Fibroblast of mammary gland (primary cell): ENCODE measurements at places on chromosomes 6 and 20.
A peak's percentile ranks its signal among the peaks of the same experiment; 100 is the strongest.

DNA sequence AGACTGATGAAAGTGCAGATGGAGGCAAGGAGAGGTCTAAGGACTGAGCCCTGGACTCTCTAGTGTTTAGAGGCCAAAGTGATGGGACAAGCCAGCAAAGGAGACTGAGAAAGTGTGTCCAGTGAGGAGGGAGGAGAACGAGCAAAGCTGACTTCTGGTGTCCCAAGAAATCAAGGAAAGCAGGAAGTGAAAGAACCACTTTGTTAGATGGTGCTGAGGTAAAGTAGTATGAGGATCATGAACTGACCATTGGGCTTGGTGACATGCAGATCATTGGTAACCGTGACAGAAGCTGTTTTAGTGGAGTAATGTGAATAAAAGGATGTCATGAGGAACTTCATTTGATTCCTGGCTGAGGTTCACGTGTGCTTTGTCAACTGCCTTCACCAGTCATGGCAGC is 108.4 kb downstream of the SLX4IP start:
- no peak for DNase-seq

DNA sequence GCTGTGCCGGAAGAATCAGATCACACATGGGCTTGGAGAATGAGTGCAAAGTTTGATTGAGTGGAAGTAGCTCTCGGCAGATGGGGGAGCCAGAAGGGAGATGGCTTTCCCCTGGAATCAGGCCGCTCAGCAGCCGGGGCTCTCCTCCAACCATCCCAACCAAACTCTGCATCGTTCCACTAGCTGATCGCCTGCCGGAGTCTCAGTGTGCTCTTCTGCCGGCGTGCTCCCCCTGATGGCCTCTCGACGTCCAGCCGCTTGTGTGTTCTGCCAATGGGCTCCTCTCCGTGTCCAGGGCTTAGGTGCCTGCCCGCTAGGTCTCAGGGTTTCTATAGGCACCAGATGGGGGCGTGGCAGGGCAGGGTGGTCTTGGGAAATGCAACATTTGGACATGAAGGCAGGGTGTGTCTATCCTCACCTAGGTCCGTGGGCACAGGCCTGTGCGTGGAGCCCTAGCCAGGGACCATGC is 4.9 kb upstream of the BIRC7 start:
- peak; percentile 70 for DNase-seq

- peak; percentile 70 for DNase-seq
Measured at GRCh38 chr6:42661540-42662153, 60.8 kb downstream of the PRPH2 start.

DNA sequence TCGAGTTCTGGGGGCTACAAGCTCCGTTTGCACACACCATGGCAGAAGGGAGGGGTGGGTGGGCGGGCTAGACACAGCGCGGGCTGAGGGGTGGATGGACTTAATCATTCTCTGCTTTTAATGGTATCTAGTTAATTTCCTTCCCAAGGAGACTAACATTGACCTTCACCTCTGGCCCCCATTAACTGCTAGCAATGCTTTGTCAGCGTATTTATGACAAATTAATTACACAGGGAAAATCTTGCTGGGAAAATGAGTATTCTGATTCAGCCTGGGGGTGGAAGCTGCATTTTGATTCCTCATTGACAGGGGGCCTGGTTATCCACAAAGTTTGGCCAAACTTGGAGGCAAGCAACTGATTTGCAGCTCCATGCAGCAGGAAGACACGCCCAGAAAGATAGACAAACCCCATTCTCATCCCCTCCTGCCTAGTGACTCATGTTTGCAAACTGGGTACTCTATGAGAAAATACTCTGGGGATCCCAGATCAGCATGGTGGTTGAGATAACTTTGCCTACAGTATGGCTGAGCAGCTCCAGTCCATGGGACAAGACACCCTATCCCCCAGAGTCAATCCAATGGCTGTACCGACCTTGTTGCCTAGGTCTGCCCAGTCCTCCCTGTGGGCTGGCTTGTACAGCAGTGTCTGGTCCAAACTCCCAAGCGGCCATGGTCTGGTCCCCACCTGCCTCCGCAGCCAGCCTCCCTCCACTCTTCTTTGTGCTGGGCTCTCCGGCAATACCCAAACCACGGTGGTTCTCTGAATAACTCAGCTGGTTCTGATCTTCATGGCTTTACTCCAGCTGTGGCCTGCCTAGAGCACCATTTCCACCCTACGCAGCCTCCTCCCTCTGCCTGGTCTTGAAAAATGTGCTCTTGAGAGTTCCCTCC is 19.7 kb downstream of the ZBP1 start:
- peak; percentile 22 for DNase-seq

DNA sequence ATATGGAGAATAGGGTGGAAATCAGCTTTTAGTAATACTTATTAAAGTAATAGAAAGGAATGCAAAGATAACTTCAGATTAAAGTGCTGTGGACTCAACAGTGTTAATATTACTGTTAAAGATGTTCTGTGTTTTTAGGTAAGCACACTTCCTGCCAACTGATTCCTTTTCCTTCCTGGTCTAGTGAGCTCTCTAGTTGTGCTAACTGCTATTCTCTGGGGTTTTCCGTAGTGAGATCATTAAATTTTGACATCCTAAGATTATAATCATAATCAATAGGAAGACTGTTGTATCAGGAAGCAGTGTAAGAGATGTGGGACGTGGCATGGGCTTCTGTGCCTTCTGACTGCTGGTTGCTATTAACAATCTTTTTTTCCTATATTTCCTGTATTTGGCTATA is 1.2 kb upstream of the TMEM217 start:
- DNase-seq = no peak

DNA sequence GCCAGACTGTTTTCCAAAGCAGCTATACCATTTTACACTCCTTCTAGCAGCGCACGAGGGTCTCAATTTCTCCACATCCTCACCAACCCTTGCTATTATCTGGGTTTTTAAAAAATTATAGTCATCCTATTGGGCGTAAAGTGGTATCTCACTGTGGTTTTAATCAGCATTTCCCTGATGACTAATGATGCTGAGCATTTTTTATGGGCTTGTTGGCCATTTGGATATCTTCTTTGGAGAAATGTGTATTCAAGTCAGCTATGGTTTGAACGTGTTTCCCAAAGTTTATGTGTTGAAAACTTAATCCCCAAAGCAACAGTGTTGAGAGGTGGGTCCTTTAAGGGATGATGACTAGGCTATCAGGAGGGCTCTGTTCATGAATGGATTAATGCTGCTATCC is 6.7 kb downstream of the MCUR1 start:
- no peak for DNase-seq

GRCh38 chr6:98839781-98840361 is 5.5 kb downstream of the POU3F2 start:
- peak; percentile 33 for DNase-seq

- no peak for DNase-seq
Measured at GRCh38 chr6:95175927-95176675, 401.2 kb upstream of the MANEA start.

GRCh38 chr20:12276011-12276673 is 358.4 kb downstream of the BTBD3 start:
- DNase-seq = no peak

DNA sequence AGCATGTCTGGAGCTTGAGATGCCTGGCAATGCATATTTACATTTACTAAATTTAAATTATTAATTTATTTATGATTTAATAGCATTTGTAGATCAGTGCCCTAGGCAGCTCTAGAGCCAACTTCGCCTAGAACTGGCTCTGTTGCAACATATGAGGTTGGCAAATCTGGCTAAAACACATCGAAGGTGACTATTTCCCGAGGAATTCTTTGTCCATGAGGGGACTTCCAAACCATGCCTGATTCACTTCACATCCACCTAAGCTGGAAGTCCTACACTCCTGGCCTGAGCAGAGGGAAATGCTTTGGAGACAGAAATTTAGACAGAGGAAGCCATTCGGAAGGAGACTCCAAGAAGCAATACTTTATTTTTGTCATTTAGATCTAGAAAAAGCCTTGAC is 211.0 kb upstream of the ARG1 start:
- peak; percentile 24 for DNase-seq

DNA sequence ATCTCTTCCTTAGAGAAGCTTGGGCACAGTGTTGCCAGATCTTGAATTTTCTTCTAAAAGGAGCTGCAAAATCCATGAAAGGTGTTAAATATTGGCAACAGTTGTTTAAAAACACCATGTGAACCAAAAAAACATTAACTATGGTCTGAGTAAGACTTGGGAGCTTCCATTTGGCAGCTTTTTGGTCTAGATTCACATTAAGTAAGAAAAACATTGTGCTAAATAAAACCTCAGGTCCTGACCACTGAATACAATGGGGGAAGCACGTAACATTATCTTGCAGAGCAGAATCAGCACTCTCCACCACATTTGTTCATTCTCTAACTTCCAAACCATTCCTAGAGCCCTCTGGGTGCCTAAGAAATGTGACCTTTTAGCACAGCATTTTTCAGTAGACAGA is 437.6 kb upstream of the PLCB4 start:
- DNase-seq = no peak

- DNase-seq = no peak
Measured at GRCh38 chr6:20724443-20725190, 190.4 kb downstream of the CDKAL1 start.
